ENCODE measurements at places on chromosomes 12 and 14.

DNA sequence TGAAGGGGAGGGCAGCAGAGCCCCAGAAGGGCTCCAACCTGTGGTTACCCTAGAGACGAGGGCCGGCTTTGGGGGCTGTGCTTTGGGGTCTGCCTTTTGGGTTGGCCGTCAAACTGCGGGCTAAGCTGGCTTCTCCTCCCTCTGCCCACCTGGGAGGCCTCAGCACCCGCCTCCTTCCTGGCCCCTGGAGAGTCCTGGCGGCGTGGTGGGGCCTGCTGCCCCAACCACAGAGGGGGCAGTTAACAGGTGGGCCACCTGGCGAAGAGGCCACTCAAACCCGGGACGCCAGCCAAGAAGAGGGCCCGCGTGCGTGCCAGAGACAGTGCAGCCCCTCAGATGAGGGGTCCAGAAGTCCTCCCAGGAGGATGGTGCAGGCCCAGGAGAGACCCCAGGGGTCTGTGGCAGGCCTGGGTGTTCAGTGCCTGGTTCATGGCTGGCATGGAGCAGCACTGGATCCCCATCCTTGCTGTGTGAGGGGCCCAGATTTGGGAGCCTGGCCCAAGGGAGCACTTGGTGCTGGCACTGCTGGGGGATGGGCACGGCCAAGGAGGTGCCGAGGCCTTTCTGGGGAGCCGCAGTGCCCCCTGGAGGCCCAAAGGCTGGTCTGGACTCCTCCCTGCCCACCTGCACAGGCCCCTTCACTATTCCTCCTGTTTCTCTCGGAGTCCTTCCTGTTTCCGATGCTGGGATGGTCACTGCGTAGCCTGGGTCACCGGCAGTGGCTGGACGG lies 48.8 kb downstream of the LRCOL1 start:
- DNase-seq, result no peak

DNA sequence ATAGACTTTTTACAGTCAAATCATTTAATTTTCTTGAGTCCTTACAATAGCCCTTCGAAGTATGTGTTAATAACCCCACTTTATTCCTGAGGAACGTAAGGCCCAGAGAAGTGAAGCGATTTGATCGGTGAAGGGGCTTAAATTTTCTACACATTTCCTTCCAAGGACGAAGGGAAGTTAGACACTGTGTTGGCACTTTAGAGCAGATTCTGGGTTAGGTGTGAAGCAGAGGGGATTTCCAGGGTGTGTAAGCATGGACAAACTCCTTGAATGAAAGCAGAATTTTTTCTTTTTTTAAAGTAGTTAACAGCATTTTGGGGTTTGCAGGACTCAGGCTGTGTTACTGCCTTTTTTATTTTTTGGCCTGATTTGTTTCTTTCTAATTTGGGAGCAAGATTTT lies 38.9 kb downstream of the PRORP start:
- no peak for DNase-seq

- DNase-seq, result no peak
Observed at GRCh38 chr12:128784030-128784760, 39.6 kb downstream of the SLC15A4 start.

- DNase-seq, result no peak
Observed at GRCh38 chr14:105068818-105069217, 3.6 kb upstream of the GPR132 start.

DNA sequence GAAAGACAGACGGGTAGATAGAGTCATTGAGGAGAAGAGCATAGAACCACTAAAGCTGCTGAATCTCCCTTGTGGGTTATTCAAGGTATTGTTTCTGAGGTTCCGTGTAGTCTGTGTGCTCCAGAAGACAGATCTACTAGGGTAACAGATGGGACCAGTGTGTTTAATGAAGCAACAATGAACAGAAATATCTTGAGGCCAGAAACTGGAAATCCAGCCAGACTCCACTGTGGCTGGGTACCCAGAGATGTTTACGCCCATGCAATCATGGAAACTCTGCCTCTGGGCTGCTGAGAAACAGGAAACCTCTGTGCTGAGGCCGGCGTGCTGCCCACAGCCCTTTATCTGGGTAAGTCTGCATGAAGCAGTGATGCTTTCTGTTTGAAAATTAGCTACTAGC lies 8.3 kb downstream of the PROX2 start:
- DNase-seq, result no peak

GRCh38 chr14:63656194-63656593 lies 14.5 kb upstream of the WDR89 start:
- DNase-seq, result no peak

DNA sequence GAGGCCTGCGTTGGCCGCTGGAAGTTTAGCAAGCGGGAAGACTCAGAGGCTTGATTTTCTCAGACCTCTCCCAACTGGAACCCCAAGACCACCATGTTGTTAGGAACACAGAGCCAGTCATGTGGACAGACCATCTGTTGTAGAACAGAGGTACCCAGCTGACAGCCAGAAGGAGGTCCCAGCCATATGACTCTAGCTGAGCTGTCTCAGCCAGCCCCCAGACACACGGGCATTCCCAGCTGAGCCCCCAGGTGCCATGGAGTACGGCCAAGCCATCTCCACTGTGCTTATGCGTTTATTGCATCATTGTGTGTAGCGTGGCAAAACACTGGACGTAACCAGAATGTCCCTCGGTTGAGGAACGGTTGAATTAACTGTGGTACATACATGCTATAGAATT lies 421.9 kb downstream of the TMEM132D start:
- no peak for DNase-seq

DNA sequence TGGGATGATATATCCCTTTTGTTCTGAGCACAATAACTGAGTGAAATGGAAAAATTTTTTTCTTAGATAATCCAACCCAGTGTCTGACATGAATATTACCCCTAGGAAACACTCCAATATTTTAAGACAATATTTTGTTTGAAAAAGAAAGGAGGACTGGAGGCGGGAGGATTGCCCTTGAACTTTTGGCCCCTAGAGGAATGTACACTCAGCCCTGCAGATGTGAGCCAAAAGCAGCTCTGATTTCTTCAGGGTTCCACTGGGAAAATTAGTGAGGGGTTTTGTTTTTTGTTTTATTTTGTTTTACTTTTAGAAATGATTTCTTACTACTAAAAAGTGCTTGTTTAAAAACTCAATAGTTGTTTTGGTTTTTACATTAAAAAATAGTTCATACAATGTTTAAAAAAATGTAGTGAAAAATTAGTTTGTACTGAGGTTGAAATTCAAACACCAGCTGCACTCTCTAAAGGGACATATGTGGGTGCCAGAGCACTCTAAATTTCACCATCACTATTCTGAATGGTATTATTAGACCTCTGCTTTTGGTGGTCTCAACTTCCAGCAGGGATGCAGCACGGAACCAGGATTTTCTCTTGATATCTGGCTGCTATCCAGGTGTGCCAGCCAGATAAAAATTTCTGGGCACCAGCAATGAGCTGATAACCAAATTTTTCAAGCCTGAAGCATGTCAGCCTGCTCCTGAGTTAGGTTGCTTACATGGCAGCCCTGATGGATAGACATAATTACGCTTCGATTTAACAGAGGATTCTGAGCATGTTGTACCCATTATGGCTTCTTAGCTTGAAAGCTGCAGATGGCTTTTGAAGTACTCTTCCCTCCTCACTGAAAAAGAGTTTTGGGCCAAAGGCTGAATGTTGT lies 141.9 kb downstream of the ANO6 start:
- DNase-seq, result no peak

- no peak for DNase-seq
Observed at GRCh38 chr12:92394895-92395294, 249.2 kb upstream of the BTG1 start.

DNA sequence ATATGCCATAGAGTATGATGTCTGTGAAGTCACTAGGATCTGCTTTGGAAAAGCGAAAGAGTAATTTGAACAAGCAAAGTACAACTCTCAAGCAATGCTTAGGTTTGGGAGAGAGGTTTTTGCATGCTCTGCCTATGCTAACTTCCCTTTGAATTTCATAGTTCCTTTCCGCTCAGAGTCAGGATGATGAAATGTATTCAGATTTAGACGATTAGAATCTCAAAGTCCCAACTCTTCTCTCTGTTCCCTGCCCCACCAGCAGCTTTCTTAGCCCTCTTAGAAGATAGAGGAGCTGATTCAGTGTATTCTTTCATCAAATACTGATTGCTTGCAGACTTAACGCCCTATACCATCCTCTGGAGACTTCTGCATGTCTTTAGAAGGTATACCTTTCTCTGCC lies 11.5 kb downstream of the RAB5B start:
- DNase-seq, result no peak

GRCh38 chr12:131167334-131167733 lies 213.6 kb downstream of the ADGRD1 start:
- no peak for DNase-seq
